ENCODE measurements at places on chromosomes 12 and 14.

DNA sequence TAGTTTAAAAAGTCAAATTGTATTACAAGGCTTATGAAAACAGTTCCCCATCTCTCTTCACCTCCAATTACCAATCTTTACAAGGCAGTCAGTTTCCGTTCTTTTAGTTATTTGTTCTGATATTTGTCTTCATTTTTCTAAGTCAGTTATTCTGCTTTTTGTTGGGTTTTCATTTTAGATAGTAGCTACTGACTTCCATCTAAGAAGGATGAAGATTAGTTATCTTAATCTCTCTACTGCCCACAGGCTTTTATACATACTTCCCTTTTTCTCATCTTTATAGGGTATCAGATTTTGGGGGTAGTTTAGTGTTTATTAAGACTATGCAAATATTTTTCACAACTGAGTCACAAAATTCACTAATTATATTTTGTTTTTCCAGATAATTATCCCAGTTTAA lies 38.4 kb downstream of the FRS2 start:
- DNase-seq = no peak

DNA sequence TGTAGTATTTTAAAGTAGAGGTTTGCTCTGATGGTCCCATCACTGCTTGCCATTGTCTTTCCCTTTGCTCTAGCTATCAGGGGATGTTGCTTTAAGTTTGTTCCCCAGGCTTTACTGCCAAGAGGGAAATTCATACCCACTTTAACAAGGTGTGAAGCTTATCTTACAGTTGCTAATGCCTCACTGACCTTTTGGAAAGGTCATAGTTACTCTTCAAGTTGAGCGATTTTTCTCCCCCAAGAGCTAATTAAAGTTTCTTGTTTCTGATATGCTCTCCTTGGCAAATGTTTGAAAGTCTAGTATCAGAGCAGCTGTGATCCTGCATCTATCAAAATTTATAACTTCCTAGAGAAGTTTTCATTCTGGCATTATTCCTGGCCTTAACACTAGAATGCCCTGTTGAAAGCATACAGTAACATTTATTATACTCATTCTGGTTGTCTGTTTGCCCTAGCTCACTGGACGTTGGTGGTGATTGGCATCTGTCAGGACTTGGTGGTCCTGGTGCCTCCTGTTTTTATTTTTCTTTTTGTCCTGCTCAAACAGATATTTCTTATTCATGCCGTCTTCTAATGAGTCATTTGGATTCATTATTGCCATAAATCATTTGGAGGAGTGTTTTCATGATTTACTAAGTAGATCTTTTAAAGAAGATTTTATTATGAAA lies 8.1 kb downstream of the ATP2A2 start:
- no peak for DNase-seq

GRCh38 chr14:103725739-103726395 lies 10.3 kb downstream of the ZFYVE21 start:
- DNase-seq = no peak

GRCh38 chr12:86331012-86331411 lies 74.8 kb upstream of the MGAT4C start:
- no peak for DNase-seq

DNA sequence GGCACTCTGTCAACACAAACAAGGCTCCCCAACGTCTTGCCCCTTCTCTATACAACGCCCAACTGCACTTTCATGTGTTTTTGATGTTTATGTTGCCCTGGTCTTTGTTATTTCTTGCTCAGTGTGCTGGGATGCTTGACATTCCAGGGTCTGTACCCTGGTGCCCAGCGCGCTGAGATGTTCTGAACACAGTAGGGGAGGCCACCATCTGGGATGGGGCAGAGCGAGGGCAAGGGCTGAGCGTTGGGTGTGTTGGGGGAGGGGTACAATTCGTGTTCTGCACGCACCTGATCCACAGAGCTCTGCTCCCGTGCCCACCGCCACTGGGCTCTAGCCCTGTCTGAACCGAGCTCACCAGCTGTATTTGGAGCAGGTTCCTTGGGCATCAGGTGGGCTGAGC lies 52.9 kb downstream of the ISCA2 start:
- DNase-seq = no peak

DNA sequence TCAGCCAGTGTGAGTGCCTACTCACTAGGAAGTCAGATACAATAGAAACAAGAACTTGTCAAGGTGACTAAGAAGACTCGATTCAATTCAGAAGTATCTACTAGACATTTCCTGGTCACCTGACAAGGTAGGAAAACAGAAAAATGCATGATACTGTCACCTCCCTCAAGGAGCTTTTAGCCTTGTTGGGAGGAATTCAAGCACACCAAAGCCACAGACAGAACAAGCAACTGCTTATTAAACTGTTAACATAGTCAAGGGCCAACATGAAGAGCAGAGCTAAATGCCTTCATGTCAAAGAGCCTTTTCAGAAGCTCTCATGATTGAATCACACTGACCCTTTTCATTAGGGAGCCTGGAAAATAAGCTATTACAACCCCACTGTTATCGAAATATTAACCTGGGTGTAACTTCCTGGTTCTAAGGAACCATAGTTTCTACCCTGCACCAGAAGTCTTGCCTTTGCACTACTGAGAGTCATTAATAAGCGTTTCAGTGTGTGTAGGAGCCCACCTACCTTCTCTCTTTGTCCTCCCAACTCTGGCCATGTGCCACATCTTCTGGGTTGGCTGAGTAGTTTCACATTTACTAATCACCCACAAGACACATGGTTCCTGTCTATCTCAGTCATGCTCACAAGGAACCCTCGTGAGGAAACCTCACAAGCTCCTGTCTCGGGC lies 31.0 kb upstream of the LGALS3 start:
- DNase-seq = no peak

GRCh38 chr12:22543246-22544037 lies 900 bp downstream of the C2CD5 start:
- no peak for DNase-seq

DNA sequence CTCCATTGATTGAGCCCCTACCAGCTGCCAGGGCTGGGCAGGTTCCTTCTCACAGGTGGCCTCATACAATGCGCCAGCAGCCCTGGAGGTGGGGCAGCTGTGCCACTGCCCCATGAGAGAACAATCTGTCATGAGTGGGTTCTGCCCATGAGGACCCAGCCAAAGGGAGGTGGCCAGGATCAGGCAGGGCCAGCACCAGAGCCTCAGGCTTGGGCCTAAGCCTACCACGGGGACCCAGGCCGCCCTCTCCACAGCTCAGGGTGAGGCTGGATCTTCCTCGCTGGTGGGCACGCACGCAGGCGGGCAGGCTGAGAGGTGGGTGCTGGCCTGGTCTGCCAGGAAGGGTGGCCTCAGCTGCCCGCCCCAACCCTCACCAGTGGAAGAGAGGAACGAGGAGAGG lies 110.7 kb downstream of the KIF26A start:
- DNase-seq = no peak

DNA sequence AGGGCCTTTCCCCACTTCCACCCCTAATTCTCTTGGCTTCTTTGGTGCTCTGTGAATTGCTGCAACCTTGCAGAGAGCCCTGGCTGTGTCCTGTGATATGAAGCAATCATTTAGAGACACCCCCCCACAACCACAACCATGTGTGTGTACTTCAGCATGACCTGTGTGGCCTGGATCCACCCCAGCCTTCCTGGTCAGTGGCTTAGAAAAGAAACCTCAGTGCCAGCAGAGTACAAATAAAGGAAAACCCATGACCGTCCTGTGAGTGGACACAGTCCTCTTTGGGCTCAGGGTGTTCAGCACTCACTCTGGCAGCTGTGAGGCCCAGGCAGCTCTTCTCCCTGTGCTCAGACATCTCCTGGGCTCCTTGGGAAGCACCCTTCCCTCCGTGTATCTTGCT lies 206.6 kb upstream of the DIO3 start:
- DNase-seq = no peak

DNA sequence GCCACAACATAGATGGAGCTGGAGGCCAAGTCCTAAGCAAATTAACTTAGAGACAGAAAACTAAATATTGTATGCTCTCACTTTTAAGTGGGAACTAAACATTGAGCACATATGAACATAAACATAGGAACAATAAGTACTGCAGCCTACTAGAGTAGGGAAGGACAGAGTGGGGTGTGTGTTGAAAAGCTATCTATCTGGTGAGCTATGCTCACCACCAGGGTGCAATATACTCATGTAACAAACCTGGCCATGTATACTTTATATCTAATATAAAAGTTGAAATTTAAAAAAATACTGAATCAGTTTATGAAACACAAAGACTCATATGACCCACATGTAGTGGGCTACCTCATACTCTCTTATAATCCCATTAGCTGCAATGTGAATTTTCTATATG lies 1305.0 kb downstream of the LRFN5 start:
- DNase-seq = no peak

DNA sequence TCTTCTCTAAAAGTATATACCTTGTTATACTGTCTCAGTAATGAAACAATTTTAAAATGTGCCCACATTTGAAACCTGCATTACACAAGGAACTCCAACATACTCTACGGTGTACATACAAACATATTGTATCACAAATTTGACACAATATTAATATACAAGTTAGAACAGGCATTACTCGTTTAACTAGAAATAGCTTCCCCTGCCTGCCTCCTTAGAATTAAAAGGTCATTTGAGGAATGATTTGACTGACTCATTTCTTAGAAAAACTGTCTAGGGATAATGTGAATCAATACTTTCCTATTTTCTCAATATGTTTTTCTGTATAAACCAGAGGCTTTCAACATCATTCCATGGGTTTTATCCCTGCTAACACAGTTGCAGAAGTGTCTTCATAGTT lies 73.7 kb downstream of the STON2 start:
- no peak for DNase-seq

GRCh38 chr12:1927051-1927680 lies 8.7 kb upstream of the CACNA2D4 start:
- DNase-seq = no peak

DNA sequence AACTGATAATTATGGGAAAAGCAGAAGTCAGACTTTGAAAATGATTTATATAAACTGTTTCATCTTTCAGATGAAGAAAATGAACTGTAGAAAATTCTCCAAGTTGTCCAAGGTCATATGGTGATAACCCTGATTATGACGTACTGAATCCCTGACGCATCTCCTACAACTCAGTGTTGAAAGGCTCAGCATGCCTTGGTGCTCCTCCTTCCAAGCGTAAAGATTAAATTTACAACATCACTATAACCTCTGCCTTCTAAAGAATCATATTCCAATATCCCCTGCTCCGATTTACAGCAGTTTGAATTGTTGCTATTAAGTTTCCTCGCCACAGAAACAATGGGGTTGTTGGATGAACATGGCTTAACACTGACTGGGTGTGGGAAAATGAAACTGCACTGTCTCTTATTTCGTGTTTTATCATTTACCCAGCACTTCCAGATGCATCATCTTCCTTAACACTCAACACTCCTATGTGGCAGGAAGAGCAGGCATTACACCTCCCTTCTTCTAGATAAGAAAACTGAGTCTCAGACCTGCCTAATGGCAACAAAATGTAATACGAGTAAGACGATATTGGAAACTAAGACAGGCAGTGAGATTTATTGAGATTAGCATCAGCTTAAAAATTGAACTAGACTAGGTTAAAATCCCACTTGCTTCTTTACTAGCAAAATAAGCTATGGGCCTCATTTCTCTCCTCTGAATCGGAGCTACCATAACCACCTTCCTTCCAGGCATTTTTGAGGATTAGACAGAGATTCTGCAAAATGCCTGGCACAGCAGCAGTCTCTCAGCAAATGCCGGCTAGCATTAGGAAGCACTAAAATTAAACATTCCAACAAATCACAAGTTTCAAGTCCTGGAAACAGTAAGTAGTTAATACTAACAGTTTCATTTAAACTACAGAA lies 74.2 kb downstream of the PPM1H start:
- DNase-seq = no peak

- peak; percentile 10 for DNase-seq
These were observed 8.5 kb upstream of the ASCL1 start for GRCh38 chr12:102948941-102949352.

DNA sequence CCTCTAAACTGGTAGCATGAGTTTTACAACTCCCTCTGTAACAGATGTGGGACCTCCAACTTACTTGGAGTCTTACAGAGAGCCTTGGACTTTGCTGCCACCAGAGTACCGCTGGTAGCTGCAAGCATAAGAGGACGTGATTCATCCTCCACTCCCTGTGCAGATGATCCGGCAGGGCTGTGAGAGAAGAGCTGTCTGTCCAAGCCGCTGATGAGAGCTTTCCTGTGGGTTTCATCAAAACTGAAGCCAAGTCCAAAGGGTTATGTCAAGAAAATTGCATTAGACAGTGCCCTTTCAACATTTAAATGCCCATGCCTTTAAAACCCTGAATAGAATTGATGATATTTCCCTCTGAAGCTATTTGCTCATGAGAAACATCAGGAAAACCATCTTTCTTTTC lies 85.8 kb downstream of the LLPH start:
- no peak for DNase-seq

DNA sequence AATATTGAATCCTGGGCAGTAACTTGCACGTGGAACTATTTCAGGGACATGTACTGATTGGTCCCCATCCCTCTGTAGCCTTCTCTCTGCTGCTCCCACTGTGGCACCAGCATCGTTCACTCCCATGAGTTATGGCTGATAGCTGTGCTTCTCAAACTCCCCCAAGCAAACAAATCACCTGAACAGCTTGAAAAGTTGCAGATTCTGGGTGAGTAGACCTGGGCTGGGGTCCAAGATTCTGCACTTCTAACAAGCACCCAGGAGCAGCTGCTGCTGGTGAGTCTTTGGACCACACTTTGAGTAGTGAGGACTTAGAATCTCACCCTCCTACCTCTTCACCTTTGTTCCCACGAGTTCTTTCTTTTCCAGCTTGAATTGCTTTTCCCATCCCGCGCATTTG lies 49.4 kb upstream of the ZFP36L1 start:
- DNase-seq = no peak

GRCh38 chr12:5520037-5520436 lies 88.1 kb downstream of the NTF3 start:
- no peak for DNase-seq

DNA sequence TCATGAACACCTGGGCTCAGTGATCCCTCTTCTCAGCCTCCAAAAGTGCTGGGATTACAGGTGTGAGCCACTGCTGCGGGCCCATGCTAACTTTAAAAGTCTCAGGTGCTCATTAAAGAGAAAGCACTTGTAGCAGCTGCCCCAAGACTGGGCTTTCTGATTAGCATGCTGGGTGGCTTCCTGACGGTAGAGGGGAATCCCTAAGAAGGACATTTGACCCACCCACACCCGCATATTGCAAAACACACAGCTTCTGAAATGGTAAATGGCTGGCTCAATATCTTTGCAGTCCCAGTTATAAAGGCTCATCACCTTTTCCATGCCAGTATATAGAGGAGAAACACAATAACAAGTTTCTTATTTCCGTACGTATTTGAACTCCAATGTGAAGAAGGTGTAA lies 19.3 kb upstream of the BICD1 start:
- DNase-seq = no peak

DNA sequence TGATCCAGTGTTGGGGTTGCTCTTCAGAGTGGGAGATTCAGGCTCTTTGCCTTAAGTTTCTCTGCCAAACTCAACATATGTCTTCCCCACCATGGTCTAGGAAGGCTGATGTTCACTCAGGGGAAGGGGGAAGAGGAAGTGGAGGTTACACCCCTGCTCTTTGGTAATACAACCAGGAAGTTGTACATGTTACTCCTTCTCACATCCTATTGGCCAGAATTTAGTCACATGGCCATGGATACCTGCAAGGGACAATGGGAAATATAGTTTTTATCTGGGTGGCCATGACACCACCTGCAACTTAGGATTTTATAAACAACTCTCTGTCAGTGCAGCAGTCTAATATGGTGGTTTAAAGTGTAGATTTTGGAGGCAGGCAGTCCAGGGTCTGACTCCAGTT lies 150.9 kb downstream of the TBX5 start:
- no peak for DNase-seq
